RPMI8226 (cell line): ENCODE measurements at places on chromosomes 1 and 21.

DNA sequence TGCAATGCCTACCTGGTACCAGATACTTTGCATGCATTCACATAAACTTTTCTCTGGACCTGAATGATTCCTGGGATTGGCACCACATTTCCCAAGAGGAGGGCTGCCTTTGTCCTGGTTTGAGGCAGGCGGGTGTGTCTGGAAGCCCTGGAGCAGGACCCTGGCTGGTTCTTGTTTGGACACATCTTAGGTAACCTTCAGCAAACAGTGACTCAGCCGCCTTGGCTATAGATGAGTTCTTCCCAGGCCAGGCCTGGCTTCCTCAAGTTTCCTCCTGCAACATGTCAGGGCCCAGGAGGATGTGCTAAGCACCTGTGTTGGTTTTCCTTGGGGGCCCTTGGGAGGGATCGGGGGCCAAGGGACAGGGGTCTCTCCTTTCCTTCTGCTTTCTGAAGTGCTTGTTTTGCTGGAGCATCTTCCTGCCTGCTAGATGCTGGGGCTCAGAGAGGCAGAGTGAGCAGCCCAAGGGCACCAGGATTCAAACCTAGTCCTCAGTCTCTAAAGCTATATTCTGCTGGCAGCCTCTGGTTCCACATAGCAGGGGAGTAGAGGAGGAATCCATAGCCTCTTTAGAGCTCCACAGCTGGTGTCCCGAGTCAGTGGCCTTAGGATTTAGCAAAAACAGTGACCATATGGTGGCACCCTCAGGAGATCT is 38.2 kb downstream of the PAX7 start:
- no peak for DNase-seq

DNA sequence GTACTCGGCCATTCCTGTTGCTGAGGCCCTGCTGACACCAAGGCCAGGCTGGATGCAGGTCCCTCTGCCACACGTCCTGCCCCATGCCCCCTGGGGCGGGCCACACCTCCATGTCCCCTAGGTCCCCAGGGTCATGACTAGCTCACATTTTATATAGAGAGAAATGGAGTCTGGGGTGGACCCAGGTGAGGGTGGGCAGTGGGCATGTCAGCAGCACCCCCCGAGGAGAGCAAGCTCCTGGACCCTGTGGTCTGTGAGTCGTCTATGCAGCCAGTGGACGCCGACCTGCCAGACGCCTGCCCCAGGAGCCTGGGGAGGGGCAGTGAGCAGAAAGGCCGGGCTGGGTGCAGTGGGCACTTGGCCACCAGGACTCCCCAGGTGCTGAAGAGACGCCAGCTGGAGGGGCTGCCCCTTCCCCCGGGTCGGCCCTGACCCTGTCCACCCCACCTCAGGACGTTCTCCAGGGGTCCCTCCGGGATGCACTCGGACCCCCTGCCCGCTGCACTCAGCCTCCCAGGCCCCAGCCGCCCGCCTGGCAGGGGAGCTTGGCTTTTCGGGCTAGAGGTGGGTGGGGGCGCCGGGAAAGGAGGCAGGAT is 15.9 kb downstream of the SAMD11 start:
- no peak for DNase-seq

- DNase-seq, result no peak
Observed at GRCh38 chr1:1270813-1271212, 2.8 kb downstream of the UBE2J2 start.

GRCh38 chr1:208965351-208965750 is 618.2 kb upstream of the CAMK1G start:
- no peak for DNase-seq

GRCh38 chr1:33377756-33378155 is 53.1 kb downstream of the PHC2 start:
- no peak for DNase-seq

GRCh38 chr1:227893300-227893948 is 54.3 kb downstream of the WNT9A start:
- DNase-seq, result no peak

GRCh38 chr21:26280775-26281174 is 110.2 kb upstream of the APP start:
- no peak for DNase-seq

- no peak for DNase-seq
Observed at GRCh38 chr1:233509526-233509925, 104.4 kb upstream of the KCNK1 start.

DNA sequence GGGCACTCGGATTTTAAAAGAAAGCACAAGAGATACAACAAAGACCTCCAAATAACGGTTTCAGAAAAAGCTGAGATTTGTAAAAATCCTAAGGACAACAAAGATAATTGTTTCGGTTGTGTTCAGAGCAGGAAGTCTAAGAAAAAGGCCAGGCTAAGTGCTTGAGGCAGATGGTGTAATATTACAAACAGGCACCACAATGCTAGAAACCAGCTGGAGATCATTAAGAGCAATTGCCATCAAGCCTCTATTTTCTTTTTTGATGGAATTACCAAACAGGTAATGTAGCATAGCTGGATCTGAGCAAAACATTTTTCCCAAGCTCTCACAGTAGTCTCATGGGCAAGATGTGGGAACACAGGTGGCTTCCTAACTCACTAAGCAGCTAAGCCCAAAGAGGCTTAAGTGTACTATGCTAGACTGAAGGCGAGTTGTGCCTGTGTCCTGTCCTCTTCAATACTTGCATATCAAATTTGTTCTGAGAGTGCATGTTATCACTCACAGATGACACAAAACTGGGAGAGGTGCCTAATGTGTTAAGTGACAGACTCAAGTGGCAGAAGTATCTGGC is 161.6 kb downstream of the GLUL start:
- DNase-seq, result no peak

GRCh38 chr1:197143276-197143675 is 3.2 kb downstream of the ASPM start:
- DNase-seq, result no peak

DNA sequence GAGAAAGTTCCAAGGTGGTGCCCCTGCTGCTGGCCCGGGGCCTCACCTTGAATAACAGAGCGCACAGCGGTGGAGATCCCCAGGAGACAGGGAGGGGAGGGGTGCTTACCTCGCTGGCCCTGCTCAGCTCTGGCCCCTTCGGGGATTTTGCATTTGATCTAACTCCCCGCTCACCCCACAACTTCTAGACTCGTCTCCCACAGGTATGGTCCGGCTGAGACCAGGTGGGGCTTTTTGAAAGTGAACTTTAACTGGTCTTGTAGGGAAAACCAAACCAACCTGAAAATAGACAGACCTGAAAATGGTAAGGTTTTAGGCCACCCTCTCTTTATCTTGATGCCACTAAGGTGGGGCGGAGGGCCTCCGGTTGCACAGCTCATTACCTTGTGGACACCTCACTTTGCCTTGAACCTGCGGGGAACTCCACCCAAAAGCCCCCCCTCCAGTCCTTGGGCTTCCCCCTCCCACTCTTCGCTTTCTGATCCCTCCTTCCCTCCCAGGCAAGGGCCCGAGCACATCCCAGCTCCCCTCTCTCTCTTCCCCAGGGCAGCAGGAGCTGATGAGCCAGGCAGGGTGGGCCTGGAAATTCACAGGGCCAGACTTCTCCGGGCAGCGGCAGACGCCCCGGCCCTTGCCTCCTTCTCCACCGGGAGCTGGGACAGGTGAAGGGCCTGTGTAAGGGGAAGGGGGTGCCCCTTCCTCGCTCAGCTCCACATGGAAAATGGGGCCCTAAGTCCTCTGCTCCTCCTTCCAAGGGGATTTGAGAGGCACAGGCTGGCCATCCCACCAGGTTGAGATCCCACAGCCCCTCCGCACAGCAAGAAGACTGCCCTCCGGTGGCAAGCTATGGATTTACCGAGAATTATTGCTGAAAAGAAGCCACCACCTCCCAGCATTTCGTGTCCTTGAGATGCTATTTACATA is 16.1 kb downstream of the TNFRSF8 start:
- DNase-seq, result peak; percentile 73

DNA sequence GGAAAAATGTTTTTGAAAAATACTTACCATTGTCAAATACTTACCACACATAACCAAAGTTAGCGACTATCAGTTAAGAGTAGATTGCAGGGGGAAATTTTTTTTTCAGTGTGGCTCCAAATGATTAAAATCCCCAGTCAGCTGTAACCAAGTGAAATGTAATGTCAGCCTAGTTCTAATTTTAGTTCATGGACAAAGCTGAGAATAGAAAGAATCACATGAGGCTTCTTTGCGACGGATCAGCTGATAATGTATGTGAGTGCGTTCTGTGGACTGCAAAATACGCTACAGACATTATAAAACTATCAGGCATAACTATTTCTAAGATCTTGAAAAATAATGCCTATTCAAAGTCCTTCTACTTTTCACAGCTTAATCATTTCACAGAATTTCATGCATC is at the start of gene LRRC39:
Gene LRRC39, minus strand, starts transcription at position 166 of the 400 bp plus-strand sequence. CDS start 9,740 bp downstream, outside the sequence.
- no peak for DNase-seq

GRCh38 chr1:8864713-8865344 is 13.7 kb downstream of the ENO1 start:
- DNase-seq, result no peak

DNA sequence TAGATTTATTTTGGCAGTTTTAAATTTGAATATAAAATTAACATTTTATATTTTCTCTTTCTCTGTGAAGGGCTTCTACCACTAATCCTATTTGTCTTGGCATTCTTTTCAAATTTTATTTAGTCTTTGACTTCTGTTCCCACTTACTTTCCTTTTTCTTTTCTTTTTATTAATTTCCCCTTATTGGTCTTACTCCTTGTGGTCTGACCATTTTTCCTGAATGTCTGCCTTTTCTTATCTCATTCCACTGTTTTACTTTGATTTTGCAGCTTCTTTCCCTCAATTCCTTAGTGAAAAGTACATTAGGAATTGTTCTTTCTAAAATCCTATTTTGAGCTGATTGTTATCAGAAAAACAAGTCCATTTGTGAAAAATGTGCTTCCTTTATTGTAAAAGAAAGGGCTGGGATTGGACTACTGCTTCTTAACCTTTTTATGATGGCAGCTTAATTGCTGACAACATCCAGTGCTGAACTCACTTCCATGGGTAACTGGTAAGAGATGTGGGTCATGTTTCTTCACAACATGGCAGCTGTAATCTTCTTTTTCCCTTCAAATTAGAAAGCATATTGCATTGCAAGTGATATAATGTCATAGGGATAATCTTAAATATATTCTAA is 284.6 kb downstream of the DNM3 start:
- no peak for DNase-seq

- no peak for DNase-seq
Observed at GRCh38 chr1:109782514-109782913, 18.8 kb upstream of the EPS8L3 start.

- DNase-seq, result no peak
Observed at GRCh38 chr1:7558041-7558461, 213.0 kb upstream of the VAMP3 start.

DNA sequence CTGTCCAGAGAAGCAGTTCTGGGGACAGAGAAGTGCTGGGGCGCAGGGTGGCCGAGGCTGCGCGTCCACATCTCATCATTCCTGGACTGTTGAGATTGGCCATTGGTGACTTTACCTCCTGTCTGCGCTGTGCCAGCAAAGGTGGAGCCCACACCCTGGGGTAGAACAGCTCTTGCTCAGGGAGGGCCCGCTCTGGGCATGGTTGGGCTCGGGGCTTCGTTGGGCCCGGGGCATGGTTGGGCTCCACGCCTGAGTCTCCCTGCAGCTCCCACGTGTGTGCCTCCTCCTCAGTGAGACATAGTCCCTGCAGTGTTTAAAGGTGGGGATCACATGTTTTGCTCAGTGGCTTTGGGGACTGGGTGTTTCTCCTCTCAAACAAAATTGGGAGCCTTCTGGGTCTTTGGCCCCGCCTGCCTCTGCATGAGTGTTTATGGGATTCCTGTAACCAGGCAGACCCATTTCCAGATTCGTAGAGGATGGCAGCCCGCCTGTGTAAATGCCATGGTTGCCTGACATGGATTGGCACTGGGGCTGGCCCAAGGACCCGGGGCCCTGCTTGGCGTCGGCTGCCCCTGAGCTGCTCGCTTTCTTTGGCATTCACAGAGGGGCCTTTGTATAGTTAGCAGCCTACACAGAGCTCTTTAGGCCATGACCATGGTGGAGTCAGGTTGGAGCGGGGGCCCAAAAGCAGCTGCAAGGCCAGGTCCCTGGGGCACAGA is 104.6 kb downstream of the TLR5 start:
- DNase-seq, result no peak

GRCh38 chr1:184990204-184990603 is 15.9 kb upstream of the NIBAN1 start:
- DNase-seq, result no peak

DNA sequence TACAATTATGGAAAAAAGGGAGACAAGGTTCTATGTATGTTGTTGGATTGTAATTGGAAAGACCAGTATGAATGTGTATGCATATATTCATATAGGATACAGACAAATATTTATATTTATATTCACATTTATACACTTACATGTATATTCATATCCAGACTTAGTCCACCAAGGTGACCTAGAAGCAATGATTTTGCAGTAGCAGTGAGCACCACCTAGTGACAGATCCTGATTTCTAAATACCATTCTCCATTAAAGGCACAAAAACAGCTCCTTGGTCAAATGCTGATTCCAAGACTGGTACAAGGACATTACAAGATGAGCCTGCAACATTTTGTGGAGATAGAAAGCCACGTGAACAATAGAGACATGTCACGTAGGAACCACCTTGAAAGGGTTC is 153.4 kb downstream of the SDCCAG8 start:
- no peak for DNase-seq

DNA sequence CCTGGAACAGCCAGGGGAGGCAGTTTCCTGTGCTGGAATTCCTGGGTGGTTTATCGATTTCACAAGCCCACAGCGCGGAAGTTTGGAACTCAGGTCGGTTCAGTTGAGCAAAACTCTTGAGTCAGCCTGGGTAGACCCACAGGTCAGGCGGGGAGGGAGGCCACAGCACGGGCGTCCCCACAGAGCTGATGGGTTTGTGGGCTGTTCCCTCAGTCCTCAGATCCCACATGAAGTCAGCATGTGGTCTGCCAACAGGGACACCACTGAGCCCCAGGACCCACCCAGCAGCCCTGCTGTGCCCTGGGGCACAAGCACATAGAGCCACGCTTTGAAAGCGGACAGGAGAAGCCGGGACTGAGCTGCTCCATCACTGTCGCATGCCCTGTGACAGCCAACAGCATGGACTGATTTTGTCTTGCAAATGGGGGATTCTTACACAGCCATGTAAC is 17.4 kb downstream of the BMP8A start:
- DNase-seq, result peak; percentile 45

DNA sequence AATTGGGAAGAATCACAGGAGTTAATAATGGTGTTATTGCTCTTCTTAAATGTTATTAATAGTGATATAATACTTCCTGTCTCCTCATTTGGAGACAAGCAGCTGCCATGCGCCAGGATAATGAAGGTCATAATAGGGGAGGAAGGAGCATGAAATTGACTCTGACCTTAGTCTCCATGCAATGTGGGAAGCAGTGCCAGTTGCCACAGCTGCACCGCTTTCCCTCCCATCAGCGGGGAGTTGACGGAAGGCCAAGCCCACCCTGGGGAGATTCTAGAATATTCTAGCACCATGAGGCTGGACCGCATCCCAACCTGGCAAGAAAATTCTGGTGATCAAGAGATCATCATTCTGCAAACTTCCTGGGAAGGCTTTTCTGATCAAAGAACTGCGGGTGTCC is 11.0 kb upstream of the OLIG1 start:
- no peak for DNase-seq

GRCh38 chr1:3543076-3544039 is 68.0 kb downstream of the MEGF6 start:
- no peak for DNase-seq
